ENCODE measurements at places on chromosomes 7 and 10.
A peak's percentile ranks its signal among the peaks of the same experiment; 100 is the strongest.

- DNase-seq = no peak
These were observed 75.2 kb downstream of the CDH23 start for GRCh38 chr10:71471957-71472365.

DNA sequence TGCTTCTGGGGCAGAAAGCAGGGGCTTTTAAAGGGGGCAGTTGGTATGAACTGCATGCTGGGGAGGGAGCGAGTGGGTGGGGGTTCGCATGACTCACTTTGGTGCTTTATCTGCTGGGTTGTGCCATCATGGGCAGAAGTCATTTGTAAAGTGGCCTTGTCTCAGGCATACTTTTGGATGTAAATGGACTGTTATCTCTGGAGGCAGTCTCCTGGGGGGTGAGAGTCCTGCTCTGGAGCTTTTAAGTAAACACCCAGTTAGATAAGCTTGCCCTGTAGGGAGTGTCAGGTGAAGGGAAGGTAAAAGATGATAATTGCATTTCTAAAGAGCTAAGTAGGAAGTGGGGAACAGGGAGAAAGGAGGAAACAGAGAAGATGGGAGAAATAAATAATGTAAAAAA is 1.6 kb upstream of the GSTO1 start:
- DNase-seq = no peak

DNA sequence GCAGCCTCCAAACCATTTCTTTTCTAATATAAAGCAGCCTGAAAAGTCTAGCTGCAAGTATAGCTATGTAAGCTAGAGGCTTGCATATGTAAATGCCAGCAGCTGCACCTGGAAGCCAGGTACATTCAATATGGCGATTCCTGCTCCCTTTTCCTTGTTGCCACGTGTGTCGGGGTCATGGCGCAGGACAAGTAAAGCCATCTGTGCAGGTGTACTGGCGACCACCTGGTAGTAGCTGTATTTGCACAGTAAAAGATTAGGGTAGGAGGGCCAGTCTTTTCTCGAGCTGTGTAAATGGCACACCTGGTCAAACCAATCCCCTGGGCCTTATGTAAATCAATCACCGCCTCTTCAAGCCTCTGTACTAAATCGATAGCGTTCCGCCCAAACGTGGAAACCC is 484.5 kb downstream of the MAGI2 start:
- DNase-seq = no peak

DNA sequence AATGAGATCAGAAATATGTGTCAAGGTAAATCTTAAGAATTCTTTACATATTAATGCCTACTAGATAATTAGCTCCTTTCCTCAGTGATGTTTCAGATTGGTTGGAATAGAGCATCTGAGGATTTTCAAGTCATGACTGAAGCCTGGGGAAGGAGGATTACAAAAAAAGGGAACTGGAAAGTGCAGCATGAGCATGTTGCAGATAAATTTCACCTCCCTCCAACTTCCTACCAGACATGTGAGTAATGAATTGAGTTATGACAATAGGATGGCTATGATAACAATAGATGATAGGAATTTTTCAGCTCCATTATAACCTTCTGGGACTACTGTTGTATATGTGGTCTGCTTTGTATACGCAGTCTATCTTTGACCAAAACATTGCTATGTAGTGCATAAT is 104.2 kb upstream of the RAB18 start:
- no peak for DNase-seq

DNA sequence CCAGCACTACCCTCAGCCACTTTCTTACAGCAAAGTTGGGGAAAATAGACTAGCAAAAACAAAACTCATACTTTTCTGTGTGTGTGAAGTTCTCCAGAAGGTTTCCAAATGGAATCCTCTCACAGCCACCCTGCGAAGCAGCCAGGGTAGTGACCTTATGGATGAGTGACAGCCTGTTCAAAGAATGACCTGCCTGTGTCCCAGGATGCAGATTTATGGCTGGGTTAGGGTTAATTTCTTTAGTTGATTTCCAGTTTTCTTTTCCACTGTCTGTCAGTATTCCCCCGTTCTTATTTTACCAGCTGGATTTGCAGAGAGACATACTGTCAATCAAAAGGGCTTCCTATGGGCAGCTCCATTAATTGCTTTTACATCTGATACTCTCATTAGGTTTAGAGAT is 2.4 kb upstream of the SEMA4G start:
- no peak for DNase-seq

- DNase-seq = no peak
These were observed 474.7 kb downstream of the ANKRD7 start for GRCh38 chr7:118699222-118699621.

DNA sequence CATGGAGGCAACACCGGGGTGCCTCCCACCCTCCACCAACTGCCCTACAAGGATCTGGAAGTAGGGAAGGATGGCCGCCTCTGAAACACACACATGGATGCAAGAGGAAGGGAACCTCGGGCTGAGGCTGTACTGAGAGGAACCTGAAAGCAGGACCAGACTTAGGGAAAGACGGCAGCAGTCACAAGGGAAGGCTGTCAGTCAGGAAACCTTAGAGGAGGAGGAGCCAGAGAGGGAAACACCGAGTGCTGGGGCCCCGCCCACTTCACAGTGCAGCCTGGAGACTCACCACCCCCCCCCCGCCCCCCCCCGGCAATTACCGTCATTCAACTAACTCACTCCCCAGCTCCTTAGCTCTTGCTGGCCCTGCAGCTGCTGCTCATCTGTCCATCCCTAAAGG is 2.5 kb downstream of the CYREN start:
- DNase-seq = no peak

DNA sequence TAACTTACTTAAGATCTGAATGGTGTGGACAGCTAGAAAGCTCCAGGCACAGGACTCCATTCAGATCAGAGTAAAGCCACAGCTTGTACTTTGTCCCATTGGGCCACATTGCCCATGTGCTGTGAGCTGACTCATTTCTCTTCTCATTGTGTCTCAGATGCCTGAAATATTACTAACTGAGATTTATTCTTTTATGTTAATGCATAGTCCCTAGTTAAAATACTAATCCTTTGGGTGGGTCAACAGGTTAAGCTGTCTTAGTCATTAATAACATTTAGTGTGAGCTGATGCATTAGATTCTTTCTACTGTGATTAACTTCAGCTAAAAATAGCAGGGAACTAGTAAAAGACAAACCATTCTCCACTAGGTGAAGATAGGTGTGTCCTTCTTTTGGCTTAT is 104.7 kb upstream of the ARMC3 start:
- DNase-seq = peak; percentile 87

GRCh38 chr10:43214071-43214955 is 52.6 kb downstream of the RASGEF1A start:
- DNase-seq = peak; percentile 51

DNA sequence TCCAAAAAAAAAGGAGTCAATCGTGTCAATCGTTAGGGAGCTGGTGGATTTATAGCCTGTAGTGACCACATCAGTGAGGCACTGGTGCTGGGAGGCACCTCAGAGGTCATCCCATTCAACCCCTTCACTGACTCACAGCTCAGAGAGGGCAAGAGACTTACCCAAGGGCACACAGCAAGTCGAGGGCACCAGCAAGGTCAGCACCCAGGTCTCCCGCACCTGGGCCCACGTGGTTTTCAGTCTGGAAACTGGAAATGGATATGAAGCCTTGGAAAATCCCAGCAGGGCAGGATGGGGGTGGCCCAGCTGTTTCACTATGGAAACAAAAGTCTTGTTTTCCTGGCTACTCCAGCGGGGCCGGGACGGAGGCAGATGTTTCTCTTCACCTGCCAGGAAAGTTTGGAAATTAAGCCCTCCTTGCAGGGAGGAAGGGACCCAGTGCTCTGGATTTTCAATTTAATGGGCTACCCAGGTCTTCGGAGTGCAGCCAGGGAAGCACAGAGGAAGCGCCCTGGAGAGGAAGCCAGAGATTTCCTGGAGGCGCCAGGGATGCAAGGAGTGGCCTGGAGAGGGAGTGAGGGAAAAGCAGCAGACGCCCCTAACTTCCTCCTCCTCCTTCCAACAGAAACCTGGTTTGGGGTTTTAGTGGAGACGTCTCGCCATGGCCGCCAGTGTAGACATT is 157.2 kb upstream of the TNRC18 start:
- DNase-seq = no peak

DNA sequence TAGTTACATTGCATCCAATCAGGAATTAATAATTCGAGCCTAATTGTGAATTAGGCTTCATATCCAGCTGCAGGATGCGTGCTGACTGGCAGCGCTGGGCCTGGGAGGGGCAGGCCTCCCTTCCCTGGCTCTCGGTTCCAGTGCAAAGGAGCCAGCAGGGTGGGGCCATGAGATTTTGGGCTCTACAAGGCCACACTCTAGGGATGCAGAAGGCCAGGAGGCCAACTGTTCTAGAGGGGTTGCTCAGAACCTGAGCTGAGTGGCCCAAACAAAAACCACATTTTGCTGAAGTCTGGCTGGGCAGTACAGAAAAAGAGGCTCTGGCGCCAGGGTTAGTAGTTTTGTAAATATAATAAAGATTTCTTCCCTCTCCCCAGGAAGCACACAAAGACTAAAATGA is 72.3 kb downstream of the CLEC2L start:
- no peak for DNase-seq

DNA sequence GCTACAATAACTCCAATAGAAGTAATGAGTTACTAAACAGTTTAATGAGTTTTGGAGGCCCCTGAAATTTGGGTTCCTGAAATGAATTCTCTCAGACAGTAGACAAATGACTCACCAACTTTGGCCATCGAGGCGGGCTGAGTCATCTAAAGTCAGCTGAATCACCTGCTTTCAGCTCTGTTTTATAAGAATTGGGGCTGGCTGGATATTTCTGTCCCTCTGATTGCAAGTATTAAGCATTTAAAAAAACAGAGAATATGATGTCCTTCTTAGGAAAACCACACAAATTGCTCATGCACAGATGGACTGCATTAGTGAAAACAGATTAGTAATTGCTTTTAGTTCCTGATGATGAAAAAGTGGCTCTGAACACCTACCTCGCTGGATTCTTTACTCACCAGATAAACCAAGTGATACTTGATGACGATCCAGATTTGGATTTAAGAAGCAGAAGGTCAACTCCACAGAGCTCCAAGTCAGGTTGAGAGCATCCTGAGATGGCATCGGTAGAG is 59.1 kb downstream of the ZNF365 start:
- DNase-seq = peak; percentile 94

GRCh38 chr10:47114680-47115186 is 185.3 kb upstream of the GDF10 start:
- DNase-seq = no peak

DNA sequence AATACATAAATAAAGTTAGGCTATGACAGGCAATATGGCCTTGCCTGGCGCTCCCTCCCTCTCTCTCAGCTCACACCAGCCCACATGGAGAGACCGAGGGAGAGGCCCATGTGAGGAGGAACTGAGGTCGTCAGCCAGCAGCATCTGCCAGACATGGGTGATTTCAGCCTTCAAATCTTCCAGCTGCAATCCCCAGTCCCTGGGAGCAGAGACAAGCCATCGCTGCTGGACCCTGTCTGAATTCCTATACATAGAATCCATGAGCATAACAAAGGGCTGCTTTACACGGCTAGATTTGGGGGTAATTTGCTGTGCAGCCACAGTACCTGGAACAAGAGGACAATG is 35.6 kb downstream of the ANKRD16 start:
- no peak for DNase-seq

- DNase-seq = no peak
These were observed 86.0 kb downstream of the WDFY4 start for GRCh38 chr10:48770561-48771089.

GRCh38 chr7:45573661-45574415 is at the start of gene ADCY1:
TSS of gene ADCY1 (plus strand) at chr7:45574368. CDS start at chr7:45574544, 176 bp downstream.
- DNase-seq = no peak

DNA sequence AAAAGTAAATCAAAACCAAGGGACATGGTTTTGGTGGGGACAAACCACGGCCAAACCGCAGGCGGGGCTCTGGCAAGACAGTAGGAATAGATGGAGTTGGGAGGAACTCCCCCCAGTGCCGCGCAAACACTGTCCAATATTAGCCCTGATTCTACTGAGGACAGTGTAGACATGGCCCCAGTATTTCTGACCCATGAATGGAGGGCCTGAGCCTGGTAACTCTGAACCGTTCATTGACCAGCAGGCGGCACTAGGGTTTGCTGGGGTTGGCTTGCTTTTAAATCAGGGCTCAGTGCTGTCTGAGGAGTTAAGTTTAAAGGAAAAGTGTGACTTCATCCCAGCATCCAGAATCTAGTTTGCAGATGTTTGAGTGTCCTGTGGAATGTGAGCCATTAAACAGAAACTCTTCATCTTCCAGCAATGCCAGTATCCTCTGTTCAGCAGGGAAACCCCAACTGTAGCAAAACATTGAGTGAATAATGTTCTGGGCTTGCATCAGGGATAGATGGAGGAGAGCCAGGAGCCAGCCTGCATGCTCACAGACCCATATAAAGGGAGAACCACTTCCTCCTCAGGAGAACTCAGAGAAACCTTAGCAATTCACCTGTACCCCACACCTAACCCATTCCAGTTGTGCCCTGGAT is 147.4 kb upstream of the PRSS58 start:
- DNase-seq = peak; percentile 15

GRCh38 chr10:126133906-126134656 is 237.7 kb downstream of the FANK1 start:
- peak; percentile 64 for DNase-seq

- DNase-seq = peak; percentile 93
These were observed 1383.2 kb upstream of the CELF2 start for GRCh38 chr10:9634466-9634865.

- DNase-seq = peak; percentile 40
These were observed 87.2 kb downstream of the MDFIC start for GRCh38 chr7:115009139-115009538.

- DNase-seq = no peak
These were observed 5.8 kb upstream of the LRRC4 start for GRCh38 chr7:128037081-128037480.

DNA sequence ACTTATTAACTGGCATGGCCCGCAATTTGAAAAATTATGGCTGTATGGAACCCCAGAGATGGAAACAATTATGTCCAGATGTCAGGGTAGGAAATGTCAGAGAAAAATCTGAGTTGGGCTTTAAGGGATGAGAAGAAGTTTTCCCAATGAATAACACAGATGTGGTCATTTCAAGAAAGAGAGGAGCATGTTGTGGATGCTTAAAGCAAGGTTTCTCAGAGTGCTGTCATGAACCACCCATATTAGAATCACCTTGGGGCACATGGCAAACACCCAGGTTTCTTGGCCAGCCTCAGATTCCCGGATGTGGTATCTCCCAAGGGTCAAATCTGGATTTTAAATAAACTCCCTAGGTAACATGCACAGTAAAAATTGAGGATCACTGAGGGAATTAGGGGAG is 43.6 kb downstream of the LAMB4 start:
- DNase-seq = no peak

DNA sequence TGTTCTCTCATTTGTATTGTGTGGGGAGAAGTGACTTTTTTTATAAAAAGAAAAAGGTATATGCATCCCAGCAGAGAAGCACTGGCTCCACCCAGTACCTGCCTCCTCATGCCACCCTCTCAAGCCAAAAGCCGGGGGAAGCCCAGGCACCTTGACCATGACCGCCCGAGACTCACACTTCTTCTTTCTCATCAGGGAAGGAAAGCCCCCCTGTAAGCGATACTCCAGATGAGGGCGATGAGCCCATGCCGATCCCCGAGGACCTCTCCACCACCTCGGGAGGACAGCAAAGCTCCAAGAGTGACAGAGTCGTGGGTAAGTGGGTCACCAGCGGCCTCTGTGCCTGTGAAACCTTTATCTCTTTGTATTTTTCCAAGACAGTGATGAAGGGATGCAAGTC is 22.9 kb downstream of the IKZF1 start:
- DNase-seq = no peak

Data from iris pigment epithelial cell (primary cell).